ENCODE measurements at places on chromosomes 5 and 9.

DNA sequence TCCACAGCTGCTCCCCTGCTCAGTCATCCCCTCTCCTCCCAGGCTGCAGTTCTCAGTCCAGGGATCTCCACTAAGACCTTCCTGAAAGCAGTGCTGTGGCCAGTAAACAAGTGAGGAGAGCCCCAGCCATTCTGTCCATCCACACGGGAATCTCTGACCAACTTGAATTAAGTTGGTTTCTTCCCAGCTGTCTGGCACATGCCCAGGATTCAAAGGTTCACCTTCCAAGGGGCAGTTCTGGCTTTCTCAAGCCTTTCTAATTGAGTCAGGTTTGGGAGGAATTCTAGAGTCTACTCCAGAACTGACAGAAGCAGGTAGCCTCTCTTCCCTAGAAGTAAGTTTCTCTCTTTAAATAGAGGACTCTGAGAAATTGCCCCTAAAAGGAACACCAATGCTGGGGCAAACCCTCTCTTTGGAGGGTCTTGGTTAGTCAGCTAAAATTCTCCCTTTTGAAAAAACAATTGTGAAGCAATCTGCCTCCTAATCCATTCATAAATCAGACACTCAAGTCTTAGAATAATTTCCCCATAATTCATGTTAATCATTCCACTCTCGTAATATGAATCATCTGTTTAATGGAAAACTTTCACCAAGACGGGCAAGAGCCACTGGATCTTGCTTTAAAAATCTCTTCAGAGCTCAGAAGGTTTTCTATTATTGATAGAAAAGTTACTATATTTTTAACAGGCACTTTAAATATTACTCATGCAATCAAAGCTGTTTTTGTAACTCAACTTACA lies 133.8 kb downstream of the SPOCK1 start:
- no peak for DNase-seq

GRCh38 chr9:126499005-126499910 lies 114.5 kb upstream of the LMX1B start:
- DNase-seq = no peak

DNA sequence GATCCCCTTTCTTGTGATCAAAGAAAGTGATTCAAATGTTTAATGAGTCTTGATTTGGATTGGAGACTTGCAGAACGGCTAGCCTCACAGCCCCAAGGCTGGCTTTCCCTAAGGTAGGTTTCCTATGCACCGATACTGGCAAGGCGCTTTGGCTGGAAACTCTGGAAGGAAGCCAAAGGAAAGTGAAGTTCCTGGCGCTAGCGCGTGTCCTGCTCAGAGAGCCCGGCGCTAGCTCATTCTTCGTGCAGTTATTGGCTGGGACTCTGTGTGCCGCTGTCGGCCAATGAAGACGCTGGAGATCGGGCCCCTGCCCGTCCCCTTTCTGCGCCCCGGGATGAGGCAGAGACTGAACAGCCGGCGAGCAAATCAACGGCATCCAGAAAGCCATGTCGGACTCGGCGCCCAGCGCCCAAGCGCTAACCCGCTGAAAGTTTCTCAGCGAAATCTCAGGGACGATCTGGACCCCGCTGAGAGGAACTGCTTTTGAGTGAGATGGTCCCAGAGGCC lies at the start of gene PCDHGC3:
TSS of gene PCDHGC3 (plus strand) at position 342 of the 507 bp plus-strand sequence. CDS start at position 493, 151 bp downstream.
- DNase-seq = no peak

DNA sequence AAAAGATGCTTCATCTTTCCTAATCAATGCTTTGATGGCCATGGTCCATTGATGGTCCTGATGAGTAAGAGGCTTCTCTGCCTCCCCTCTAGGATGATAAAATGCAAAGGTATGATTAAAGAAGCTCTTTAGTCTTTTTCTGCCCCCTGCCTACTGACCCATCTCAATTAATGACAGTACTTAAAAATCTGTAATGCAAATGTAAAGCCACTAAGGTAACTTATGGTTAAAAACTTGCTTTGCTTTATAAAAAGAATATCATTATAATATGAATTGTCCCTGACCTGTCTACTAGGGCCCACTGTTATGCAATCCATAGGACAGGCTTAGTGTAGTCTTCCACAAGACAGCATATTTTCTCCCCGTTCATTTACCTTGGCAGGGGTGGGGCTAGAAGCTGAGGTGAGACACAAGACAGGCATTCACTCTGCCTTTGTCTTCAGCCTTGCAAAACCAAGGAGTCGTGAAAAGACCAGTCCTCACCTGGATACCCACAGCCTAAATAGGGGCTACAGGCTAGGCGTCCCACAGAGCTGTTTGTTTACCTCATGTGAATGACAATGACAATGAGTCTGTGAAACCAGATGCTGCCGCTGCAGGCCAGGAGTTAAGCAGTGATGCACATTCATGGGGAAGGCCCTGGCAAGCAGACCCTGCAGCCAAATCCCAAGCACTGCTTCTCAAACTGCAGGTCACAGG lies 60.4 kb downstream of the BNC2 start:
- DNase-seq = no peak
